ENCODE measurements at places on chromosomes 5 and 9. TPM values are rescaled to one million over a fixed set of nuclear protein-coding genes. Genes with fewer than 3 reads are reported as not detected.

Gene GNG10
- total RNA-seq = 49.4 TPM

Gene BARHL1
- not detected for total RNA-seq

Gene WWC1
- total RNA-seq = 0.63 TPM

Gene DRD1
- not detected for total RNA-seq

GRCh38 chr5:174211277-174211626 is 165.7 kb downstream of the NSG2 start:
- no peak for DNase-seq

DNA sequence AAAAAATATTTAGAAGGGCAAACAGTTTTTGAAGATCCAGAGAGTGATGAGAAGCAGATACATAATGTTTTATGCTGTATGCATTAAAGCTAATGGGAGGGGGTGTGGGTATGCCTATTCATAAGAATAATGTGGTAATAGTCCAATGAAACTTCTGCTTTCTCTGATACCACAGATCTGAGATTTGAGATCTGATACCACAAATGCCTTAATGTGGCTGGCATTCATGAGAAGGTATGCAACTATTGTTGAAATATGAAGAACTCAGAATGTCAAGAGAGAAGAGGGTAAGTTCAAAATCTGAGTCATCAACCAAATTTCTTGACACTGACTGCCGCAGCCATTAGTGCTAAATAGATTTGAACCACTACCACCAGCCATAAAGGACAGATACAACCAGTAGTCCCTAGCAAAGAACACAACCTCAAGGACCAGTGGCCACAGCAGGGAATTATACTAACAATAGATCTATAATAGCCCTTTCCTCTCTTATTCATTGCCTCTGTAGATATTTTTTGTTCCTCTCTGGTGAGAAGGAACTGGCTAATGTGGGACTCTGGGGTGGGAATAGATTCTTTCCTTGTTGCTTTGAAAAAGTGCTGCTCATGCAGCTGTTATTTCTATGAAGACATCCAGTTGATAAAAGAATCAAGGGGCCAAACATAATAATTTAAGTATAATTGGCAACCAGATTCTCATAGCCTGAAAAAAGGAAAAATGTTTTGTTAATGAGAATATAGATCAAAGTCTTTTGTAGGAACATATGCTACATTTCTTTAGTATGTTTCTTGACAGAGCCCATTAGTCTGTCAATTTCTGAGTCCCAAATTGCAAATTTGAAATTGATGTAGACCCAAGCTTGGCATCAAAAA is 256.5 kb upstream of the ZNF608 start:
- no peak for DNase-seq

DNA sequence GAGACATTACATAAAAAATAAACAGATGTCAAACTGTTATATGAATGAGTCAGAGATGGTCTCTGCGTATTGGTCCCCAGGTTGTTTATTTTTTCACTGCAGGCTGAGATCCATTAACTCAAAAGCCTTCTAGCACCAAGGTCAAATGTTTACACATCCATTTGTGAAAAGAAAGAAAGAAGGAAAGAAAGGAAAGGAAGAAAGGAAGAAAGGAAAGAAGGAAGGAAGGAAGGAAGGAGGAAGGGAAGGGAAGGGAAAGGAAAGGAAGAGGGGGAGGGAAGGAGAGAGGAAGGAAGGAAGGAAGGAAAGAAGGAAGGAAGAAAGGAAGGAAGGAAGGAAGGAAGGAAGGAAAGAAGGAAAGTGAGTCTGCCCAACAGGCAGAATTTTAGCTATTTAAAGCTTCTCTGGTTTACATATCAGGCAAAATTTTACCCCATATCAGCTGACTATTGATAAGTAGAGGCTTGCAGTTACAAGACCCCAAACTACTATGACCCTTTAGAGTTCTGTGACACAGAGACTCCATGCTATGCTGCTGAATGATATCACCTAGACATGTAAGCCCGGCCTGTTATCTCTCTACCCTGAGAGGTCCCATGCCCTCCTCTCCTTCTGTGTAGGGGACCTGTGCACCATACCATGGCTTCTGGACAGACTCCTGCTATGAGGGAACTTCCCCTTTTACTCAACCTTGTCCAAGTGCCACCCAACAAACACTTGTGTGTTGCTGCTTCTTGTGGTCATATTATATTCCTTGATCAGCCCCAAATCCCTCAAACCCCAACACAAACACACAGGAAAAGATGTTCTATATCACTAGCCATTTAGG is 59.0 kb downstream of the DRD1 start:
- DNase-seq = no peak

- peak; percentile 69 for DNase-seq
Measured at GRCh38 chr5:33362915-33363314, 77.8 kb upstream of the TARS1 start.

- no peak for DNase-seq
Measured at GRCh38 chr5:26889815-26890214, 148.6 kb downstream of the CDH9 start.

All from dermis microvascular lymphatic vessel endothelial cell (primary cell).